ENCODE measurements at places on chromosomes 3 and 15.
A peak's percentile ranks its signal among the peaks of the same experiment; 100 is the strongest.

DNA sequence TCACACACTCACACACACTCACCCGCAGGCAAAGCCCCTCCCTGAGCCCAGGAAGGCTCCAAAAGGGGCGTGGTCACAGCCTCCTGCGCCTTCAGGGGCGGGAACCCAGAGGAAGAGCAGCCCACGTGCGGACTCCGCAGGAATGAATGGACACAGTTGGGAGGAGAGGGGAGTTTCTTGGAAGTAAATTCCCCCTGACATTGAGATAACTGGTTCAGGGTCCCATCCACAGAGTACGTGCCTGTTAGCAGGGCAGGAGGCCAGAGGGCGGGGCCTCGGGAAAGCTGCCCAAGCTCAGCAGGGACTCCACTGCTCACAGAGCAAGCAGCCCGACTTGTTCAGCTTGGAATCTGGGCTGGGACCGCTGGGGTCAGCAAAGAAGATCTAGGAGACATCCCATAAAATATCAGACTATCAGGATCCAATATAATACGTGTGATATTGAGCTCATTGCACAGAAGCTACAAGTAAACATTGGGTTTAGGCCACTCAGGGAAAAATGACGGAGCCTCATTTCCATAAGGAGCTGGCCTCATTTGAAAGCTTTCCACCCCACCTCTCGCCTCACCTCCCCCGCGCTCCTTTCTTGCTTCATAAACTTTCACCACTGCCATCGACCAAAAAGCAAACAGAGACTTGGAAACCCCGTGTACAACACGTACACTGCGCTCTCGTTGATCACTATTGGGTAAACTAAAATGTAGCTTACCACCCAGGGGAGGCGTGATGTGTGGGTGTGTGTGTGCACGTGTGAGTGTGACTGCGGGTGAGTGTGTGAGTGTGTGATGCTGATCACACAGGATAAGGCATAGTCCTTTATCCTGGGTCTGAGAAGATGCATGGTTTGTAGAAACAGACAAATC lies 36.0 kb downstream of the TM2D3 start:
- DNase-seq = no peak

GRCh38 chr15:81724536-81724935 lies 321.3 kb downstream of the MEX3B start:
- DNase-seq = no peak

- DNase-seq = no peak
Observed at GRCh38 chr15:66461917-66462316, 35.6 kb downstream of the SNAPC5 start.

DNA sequence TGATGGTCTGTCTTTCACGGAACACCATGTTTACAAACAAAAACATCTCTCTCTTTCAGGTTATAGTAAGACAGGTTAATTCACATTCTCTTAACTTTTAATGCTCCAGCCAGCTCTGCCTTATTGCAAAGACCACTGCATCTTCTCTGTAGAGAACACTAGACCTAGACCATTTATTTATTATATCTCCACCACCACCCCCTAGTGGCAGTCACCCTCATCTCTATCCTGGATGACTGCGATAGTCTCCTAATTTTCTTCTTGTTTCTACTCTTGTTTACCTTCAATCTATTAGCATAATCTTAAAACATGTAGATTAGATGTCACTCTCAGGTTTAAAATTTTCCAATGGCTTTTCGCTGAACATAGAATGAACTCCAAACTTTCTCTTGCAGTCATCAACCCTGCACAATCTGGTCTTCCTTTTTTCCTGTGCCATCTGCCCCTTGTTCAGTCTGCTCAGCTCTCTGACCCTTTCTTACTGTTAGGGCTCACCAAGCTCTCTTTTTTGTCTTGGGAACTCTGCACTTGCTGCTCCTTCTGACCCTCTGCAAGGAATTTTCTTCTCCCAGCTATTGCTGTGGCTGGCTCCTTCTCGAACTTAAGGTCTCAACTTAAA lies 155.6 kb downstream of the SQOR start:
- DNase-seq = no peak

GRCh38 chr3:183449391-183449790 lies 21.0 kb upstream of the MCF2L2 start:
- DNase-seq = no peak

DNA sequence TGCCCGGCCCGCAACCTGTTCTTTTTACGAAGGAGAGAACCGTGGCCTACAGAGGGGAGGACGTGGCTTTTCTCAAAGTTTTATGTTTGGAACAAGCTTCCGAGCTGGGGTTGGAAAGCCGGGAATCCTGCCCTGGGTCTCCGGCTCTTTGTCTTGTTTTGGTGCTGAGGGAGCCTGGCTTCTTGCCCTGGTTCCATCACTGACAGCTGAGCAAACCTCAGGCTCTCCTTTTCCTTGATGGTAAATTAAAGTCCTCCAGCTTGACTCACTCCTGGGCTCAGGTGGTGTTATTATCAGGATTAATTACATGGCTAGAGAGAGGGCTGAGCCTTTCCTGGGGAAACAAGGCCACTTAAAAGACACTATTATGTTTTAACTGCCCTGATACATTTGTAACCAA lies 289.5 kb upstream of the RGMA start:
- no peak for DNase-seq

- no peak for DNase-seq
Observed at GRCh38 chr3:94596887-94597566, 534.2 kb downstream of the NSUN3 start.

DNA sequence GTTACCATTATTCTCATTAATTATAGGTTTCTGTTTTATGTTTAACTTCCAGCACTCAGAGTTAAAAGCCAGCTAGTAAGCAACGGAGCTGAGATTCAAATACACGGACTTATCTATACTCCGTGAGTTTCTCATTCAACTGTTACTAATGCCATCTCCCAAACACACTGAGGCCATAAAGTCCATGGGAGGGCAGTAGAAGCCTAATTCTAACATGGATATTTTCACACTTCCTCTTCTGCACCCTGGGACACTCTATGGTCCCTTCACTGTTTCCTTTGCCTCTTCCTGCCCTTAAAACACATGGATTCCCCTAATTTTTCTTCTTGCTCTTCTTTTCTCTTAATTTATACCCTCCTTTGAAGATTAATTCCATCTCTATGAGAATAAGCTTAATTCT lies 245.0 kb downstream of the KLF13 start:
- no peak for DNase-seq

DNA sequence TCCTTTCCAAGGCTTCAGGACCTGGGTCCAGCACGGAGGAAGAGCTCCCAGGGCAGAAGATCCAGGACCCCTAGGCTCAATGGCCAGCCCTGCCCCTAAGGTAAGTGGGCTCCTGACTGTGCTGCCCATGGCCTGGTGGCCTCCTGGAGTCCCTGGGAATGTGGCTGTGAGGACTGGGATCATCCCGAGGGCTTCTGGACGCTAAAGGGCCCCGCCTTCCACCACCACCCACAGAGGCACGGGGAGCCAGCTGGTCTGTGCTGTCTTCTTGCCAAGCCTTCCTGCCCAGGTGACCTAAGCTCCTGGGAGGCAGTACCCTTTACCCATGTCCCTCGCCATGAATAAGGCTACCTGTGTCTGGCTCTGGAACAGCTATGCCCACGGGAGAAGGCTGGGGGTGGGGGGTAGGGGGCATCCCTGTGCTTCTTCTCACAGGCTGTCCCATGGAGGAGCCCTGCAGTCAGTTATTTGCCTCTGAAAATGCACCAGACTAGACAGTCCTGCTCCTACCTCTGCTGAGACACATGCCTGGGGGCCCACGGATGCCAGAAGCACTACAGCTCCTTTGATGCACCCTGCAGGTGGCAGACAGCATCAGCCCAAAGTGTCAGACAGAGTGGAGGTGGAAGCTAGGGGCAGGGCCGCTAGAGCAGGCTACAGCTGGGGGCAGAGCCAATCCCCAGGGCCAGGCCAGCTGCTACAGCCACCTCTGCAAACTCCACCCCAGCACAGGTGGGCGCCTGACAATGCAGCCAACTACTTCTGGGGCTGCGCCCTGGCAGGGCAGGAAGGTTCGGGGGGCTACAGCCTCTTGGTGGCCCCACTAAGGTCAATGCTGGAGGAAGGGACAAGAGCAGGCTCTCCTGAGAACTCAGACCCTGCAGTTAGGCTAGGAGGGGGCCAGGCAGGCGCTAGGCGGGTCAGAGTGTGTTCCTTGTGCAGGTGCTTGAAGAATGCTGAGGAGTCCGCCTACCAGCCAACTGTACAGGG lies 90.9 kb downstream of the SEC22A start:
- no peak for DNase-seq

DNA sequence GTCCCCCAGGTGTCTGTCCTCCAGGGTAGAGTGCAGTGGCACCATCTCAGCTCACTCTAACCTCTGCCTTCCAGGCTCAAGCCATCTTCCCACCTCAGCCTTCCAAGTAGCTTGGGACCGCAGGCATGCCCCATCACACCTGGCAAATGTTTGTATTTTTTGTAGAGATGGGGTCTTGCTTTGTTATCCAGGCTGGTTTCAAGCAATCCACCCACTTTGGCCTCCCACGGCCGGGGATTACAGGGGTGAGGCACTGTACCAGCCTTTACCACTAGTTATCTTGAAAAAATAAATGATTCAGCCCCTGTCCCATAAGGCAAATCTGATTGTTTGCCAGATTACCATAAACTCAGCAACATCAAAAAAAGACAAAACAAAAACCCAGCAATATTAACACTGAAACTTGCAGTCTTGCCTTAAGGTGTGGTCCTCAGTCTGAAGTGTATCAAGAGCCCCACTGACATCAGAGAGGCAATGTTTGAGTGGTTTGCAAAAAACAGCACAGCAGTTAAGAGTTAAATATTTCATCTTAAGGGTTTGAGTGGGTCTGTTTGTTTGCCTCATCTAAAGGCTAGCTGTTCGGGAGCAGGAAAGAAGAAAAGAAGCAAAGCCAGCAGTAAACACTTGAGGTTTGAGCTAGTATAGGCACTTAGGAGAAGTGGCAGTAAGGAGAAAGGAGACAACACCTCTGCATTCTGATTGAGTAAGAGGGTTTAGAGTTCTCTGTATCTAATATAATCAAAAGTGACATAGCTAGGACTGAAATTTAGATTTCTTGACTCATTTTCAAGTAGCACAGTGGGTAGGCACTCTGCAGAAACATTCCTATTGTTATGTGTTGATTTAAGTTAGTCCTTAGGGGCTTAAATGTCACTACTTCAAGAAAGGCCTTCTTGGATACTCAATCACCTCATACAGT lies 26.3 kb upstream of the EDEM1 start:
- DNase-seq = no peak

- DNase-seq = no peak
Observed at GRCh38 chr15:97057503-97057902, 727.0 kb downstream of the NR2F2 start.

GRCh38 chr3:88671573-88671972 lies 435.8 kb upstream of the EPHA3 start:
- no peak for DNase-seq

- DNase-seq = no peak
Observed at GRCh38 chr15:28167042-28167441, 67.9 kb upstream of the OCA2 start.

- no peak for DNase-seq
Observed at GRCh38 chr15:78630886-78631633, 9.9 kb downstream of the CHRNB4 start.

- no peak for DNase-seq
Observed at GRCh38 chr15:67025719-67026609, 39.4 kb upstream of the SMAD3 start.

- no peak for DNase-seq
Observed at GRCh38 chr3:20396335-20396734, 210.3 kb upstream of the SGO1 start.

DNA sequence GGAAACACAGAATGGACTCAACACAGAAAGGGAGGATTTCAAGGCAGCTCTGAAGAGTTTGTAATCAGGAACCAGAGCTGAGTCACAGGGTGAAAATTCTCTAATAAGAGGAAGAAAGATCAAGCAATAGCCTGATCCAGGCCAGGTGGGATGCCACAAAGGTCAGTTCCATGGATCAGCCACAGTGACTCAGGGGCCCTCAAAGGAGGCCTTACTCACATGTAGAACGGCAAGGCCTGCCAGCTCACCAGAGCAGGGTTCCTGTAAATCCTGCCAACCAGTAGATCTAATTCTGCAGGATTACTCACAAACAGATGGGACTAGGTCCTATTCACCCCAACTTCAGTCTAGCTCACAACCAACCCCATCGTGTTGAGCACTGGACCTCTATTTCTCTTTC lies 78.3 kb upstream of the PPP2R3A start:
- DNase-seq = no peak

DNA sequence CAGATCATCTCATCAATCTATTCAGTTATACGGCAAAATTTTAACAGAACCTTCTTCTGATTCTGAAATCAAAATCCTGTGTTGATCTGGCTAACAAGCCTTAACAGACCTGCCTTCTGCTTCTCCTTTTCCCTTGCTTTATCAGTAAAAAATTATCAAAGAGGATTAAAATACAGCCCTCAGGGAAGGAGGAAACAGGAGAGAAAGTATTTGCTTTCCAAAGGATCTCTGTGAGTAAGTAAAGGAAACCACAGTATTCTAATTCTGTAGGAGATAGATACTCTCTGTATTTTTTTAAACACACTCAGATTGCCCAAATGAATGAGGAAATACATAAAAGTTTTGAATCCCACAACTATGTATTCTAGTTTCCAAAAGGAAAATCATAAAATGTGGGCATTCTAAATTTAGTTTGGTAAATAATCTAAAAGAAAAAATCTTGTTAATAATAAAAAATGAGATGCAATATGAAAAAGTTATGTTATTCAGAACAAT lies 221.8 kb downstream of the ZIC1 start:
- DNase-seq = no peak

DNA sequence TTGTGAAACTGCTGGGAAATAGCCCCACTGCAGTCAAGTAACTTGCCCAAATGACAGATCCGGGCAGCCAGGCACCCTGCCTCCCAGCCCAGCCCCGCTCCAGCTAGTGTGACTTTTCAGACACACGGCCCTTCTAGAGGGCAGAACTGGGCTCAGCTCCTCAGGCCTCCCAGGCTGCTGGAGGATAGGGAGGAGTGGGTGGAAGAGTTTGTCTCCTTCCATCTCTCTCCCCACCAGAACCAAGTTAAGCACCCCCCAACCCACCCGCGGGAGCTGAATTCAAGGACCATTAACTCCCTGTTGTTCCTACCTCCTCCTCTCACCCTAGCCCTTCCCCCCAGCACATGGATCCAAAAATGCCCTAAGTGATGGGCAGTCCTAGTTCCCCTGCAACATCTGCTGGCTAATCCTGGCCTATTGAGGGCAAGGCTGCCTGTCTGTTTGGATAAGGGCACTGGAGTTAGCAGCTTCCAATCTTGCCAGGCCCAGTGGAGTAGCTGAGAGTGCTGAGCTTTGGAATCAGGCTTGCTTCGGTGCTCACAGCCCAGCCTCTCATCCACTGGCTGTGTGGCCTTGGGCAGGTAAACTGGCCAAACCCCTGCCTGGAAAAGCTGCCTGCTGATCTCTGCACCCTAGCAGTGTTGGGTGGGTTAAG lies 3.1 kb downstream of the CCDC33 start:
- peak; percentile 46 for DNase-seq

- peak; percentile 48 for DNase-seq
Observed at GRCh38 chr3:72887705-72888545, at the start of gene GXYLT2. TSS of gene GXYLT2 (plus strand) at chr3:72888046. CDS start at chr3:72888234, 188 bp downstream.

GRCh38 chr3:15510493-15510892 lies 11.0 kb downstream of the COLQ start:
- DNase-seq = no peak

GRCh38 chr3:148727231-148727630 lies 29.5 kb downstream of the AGTR1 start:
- DNase-seq = no peak

Data from NCI-H510A (cell line).